ENCODE measurements at places on chromosomes 5 and 9.

DNA sequence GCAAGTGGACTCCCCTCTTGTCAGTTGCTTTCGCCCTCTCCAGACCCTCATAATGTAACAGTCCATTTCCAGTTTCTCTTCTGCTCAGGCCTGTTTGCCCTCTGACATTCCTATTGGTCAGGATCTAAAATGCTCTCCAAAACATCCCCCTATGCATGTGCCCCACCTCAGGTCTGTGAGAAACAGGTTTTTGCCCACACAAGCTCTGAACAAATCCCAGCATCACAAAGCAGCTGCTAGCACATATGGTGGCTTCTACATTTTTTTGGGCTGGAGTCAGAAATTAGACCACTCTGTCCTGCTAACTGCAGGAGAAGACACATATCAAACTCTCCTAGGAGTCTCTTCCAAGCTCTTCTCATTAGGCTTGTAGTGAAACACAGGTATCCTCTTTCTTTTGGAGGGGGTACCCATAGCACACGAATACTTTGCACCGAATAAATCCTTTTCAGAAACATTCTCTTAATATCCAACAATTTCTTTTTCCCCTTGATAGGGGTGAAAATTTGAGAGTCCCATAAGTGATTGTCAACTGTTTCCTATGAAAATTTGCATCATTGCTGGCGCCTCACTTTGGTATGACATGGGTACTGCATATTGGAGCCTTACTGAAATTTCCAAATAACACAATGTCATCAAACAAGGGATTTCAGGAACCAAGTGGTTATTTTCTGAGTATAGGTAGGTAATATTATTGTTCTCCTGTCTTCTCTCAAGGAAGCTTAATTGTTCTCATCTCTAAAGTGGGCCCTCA is 19.3 kb upstream of the HSPA9 start:
- no peak for DNase-seq

- DNase-seq, result no peak
Observed at GRCh38 chr5:156486394-156487238, 159.7 kb downstream of the SGCD start.

GRCh38 chr5:42950456-42951292 is 89.4 kb downstream of the ANXA2R start:
- DNase-seq, result no peak

DNA sequence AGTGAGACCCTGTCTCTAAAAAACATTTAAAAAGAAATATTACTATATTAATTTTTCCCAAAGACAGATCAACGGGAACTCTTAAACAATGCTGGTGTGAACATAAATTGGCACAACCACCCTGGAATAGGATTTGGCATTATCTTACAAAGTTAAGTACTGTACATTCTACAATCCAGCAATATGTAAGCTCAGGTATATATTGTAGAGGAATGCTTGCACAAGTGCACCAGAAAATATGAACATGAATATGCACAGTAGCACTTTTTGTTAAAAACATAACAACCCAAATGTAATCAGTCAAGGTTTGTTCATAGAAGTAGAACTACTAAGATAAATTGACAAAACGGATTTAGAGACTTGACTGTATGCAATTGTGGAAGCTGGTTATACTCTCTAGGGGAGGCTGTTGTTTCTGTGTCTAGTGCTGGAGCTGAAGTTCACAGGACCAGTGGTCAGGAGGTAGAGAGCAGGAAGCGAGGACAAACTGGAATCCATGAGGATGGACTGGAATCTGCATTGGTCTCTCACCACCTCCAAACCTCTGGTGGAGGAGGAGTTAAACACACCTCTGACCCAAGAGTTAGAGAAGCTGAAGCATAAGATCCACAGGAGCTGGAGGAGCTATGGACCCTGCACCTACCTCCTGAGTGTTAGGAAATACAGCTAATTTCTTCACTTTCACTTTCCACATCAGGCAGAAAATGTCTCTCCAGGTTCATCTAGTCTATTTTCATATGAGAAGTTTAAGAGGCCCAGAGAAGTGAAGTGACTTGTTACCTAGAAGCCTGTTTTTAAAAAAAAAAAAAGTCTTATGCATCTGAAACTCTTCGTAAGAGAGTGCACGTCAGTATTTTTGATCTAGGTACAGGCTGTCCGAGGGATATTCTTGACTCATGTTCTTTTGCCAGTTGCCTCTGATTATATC is 20.3 kb upstream of the RIC1 start:
- no peak for DNase-seq

- no peak for DNase-seq
Observed at GRCh38 chr5:115097236-115097635, 72.5 kb downstream of the TRIM36 start.

DNA sequence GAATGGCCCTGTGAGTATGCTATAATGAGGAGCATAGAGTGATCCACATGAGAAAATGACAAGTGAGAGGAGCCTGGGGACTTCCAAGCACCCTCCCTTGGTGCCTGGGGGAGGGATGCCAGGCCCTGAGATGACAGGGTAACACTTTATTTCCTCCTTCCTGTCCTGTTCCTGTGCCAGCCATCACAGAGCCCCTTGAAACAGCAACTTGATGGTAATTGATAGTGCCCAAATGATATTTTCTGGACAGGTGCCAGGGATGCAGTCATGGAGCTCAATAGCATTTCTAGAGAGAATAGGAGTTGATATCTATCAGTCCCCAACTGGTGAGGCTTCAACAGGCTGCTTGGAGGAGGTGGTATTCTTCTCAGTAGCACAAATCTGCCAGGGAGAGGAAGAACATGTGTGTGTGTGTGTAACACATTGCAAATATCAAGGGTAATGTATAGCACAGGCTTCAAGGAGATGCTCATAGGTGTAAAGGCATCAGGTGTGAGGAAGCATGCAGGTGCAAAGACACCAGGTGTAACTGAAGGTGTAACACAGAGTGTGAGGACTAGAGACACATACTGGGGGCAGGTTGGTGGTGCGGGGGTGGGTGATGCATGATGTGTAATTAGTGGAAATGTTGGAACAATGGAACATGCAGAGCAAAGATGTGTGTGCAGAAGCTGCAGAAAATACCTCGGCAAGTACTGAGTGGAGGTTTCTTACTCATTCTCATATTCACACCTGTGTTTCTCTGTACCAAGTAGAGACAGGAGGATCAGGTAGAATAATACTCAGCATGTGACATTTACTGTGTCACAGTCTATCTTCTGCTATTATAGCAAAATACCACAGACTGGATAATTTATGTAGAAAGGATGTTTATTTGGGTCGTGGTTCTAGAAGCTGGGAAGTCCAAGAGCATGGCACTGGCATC is 18.1 kb upstream of the WWC1 start:
- no peak for DNase-seq

GRCh38 chr9:128245421-128246151 is 30.2 kb downstream of the GOLGA2 start:
- DNase-seq, result no peak

DNA sequence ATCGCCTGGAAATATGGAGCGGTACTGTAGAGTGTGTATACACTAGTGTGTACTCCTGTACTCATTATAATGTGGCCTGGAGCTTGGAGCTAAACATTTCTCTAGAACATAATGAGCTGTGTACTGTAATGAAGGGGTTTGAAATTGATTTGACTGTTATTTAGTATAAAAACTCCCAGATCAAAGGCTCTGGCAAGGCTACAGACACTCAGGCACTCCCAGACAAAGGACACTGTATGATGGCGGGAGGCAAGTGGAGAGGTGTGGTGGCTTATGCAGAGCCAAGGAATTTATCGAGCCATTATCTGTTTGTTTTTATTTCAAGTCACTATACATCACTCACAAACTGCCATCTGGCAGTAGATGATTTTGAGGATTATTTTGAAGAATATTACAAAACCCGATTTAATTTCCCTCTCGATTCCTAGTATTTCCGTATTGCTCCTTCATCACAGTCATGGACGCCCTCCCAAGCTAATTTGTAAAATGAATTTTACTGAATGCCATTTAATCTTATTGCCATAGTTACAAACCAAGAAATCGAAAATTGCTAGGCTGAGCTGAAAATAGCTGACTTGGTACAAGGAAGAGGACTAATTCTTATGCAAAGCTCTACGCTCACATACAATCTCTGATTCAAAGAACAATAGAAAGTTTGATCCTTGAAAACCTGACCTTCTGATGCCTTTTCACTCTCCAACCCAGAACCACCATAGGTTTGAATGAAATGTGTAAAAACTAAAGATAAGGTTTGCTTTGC is 240.2 kb upstream of the SEMA6A start:
- no peak for DNase-seq

- DNase-seq, result no peak
Observed at GRCh38 chr5:53407373-53407772, 73.1 kb upstream of the FST start.

All from NCI-H1048 (cell line).